ENCODE measurements at places on chromosomes 6 and 20.
A peak's percentile ranks its signal among the peaks of the same experiment; 100 is the strongest.

- no peak for DNase-seq
Observed at GRCh38 chr20:62818592-62819493, 2.0 kb downstream of the COL9A3 start.

GRCh38 chr6:24574809-24575208 lies 71.2 kb downstream of the KIAA0319 start:
- no peak for DNase-seq

GRCh38 chr20:16050366-16050765 lies 522.9 kb downstream of the KIF16B start:
- DNase-seq, result no peak

DNA sequence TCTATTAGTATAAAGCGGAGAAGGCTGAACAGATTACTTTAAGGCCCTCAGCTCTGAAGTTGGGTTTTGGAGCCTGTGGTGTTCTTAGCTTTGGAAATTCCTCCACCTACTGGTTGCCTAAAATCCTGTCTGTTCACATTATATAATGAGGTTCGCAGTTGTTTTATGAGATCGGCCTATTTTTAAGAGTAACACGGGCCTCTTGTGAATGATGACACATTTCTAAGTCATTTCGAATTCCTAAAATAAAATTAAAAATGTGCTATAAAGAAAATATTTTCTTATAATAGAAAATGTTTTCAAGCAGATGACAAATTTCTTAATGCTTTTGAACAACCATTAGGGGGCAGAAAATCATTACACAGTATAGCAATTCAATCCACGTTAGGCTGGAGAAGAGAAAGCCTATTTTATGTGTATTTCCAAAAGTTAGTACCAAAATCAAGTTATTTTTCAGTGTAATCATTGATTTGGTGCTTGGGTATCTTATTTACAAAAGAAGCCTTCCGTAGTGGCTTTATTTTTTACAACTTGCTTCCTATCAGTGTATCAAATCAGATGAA lies 15.8 kb upstream of the FAM8A1 start:
- DNase-seq, result peak; percentile 82

GRCh38 chr6:56025795-56026194 lies 150.4 kb upstream of the BMP5 start:
- no peak for DNase-seq

- no peak for DNase-seq
Observed at GRCh38 chr20:21534886-21535285, 21.0 kb upstream of the NKX2-2 start.

- DNase-seq, result peak; percentile 77
Observed at GRCh38 chr6:19322691-19323485, 514.3 kb upstream of the ID4 start.

- DNase-seq, result peak; percentile 1
Observed at GRCh38 chr6:108277831-108278230, 17.0 kb upstream of the SNX3 start.

DNA sequence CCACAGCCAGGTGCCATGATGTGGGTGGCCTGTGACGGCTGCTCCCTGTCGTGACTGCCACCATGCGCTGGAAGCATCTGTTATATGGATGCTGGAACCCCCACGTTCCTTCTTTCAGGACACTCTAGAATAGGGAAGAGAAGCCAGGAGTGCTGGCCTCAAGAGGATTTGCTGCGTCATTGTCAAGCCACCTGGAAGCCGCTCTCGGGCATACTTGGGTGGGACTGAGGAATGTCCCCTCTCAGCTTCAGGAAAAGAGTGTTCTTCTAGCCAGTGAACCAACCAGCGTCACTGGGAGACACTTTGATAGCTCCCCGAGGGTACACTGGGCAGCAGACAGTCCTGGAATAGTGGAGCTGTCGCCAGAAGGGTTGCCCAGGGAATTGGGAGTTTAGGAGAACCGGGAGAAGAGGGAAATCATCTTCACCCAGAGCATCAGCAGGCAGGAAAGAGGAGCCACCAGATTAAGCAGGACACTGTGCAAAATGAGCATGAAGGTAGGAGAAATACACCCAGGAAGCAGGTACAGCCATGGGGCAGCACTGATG lies 130.8 kb upstream of the SASH1 start:
- no peak for DNase-seq

DNA sequence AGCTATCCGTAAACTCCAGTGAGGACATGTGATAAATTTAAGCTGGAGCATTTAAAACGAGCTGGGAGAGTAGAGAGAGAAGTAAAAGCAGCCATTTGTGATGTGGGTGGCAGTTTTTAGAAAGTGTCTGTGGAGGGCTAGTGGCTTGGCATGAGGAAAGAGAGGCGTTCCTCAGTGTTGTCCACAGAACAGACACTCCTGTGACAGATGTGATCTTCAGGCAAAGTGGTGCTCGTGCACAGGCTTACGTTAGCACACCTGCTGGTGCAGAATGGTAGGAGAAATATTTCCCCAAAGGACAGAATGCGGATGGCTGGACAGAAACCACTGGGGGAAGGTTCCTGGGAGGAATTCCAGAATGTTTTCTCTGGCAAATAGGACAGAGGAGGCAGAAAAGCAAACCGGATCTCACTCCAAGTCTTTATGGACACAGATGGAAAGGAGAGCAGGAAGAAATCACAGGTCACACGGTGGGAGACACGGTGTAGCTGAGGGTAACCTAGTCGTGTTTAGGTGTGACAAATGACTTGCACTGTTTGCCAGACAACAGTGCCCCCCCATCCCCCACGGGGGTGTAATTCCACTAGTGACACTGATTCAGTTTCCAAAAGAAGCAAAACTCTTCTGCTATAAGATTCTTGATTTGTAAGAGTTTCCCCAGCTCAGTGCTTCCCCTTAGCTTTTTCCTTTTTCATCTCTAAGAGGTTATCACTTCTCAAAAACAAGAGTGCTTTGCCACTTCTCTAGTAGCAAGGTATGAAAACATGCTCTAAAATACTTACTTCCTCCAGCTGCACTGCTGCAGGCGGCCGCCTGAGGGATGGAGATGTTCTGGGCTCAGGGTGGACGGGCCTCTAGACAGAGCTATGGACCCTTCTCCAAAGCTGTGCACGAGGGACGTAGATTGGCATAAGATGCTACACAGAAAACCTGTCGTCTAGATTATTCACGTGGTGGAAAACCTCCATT lies 293.2 kb downstream of the QKI start:
- DNase-seq, result no peak

- no peak for DNase-seq
Observed at GRCh38 chr6:108723594-108723993, 124.6 kb upstream of the ARMC2 start.

DNA sequence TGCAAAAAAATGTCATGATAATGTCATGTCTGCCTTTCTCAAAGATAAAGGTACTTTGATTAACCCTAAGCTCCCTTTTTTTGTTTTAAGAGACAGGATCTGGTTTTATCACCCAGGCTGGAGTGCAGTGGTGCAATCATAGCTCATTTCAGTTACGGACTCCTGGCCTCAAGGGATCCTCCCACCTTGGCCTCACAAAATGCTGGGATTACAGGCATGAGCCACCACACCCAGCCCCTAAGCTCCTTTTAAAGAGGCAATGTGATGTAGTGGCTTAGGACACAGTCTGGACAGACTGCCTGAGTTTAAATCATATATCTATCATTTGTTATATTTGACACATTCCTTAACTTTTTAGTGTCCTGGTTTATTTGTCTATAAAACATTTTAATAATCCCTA lies 77.0 kb downstream of the FLRT3 start:
- DNase-seq, result no peak

GRCh38 chr20:61486198-61486597 lies 234.1 kb downstream of the CDH4 start:
- no peak for DNase-seq

DNA sequence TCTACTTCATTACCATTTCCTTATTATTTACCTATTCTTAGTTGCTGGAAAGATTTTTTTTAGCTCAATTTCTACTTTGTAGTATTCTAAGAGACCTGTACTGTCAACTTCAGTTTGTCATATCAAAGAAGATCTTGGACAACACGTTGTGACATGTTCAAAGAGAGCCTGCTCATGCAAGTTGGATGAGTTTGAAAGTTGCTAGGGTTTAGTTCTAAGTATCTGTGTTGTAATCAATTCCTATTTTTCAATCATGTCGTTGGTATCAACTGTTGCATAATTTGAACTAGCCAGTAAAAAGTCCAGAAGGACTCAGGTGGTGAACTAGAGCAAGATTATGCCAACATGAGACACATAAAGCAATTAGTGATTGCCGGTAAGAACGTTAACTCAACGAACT lies 30.2 kb downstream of the PKIB start:
- DNase-seq, result no peak

- no peak for DNase-seq
Observed at GRCh38 chr20:63160641-63161175, 55.2 kb downstream of the YTHDF1 start.

GRCh38 chr6:73516514-73517489 lies 4.0 kb downstream of the EEF1A1 start:
- no peak for DNase-seq

DNA sequence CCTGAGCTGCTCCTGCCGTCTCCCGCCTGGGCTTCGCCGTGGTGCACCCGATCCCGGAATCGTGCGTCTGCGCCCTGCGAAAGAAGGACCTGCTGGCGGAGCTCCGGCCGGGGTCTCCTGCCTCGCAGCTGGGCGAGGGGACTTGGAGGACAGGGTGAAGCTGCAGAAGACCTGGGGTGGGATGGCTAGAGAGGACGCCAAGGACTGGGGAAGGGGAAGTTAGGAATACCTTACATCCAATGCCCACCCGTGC lies 150.2 kb downstream of the PRL start:
- DNase-seq, result no peak

GRCh38 chr20:42218621-42219374 lies 600.6 kb upstream of the CHD6 start:
- DNase-seq, result no peak

- DNase-seq, result no peak
Observed at GRCh38 chr6:6008648-6009421, 2.1 kb upstream of the NRN1 start.

DNA sequence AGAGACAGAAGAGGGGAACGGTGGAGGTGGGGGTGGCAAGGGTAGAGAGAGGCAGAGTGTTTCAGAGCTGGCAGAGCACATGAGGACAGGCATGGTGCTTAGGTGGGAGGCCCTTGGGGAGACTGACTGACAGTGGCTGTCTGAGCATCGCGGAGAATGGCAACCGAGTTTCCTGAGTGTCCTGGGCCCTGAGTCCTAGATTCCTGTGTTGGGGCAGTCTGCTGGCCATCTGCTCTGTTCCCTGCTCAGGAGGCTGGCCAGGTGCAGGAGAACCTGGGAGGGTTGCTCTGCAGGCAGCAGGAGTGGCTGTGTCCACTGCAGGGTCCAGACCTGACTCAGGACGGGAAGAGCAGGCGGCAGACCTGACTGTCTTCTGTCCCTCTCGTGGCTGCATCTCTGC lies 248.9 kb downstream of the LRFN2 start:
- no peak for DNase-seq

DNA sequence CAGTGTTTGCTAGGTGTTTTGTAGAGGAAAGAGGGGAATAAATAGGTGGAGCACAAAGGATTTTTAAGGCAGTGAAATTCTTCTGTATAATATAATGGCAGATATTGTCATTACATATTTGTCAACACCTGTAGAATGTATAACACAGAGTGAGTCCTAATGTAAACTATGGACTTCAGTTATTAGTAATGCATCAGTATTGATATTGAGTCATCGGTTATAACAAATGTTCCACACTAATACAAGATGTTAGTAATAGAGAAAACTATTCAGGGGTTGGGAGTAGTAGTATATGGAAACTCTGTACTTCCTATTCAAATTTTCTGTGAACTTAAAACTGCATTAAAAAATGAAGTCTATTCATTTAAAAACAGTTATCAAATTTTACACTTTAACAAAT lies 299.2 kb downstream of the UBE3D start:
- no peak for DNase-seq

GRCh38 chr6:40180271-40180670 lies 246.0 kb upstream of the MOCS1 start:
- no peak for DNase-seq

DNA sequence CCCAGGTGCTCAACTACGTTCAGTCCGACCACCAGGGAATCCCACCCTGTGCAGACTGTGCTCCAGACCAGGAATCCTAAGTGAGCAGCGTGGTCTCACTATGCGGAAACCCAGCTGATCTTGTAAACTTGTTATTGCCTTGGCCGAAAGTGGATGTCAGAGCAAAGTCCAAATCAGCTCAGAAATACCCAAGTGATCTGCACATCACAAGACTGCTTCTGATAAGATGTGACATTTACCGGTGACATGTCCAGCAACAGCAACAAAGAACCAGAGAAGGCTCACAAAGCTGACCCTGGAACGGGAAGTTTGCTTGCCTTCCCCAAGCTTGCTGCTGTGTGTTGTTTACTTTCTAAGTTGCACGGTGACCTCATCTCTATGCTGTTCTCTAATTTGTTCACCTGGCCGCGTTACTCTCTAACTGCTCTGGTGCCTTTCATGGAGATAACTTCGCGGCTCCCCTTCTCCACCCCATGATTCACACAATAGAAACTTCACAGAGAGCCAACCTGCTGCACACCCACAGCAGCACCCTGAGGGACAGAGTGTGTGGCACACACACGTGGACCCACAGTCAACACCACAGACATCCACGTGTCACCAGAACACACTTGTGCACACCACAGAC lies 1.7 kb downstream of the BNIP5 start:
- no peak for DNase-seq

GRCh38 chr20:29408034-29408695 lies 1849.3 kb upstream of the DEFB115 start:
- peak; percentile 27 for DNase-seq

DNA sequence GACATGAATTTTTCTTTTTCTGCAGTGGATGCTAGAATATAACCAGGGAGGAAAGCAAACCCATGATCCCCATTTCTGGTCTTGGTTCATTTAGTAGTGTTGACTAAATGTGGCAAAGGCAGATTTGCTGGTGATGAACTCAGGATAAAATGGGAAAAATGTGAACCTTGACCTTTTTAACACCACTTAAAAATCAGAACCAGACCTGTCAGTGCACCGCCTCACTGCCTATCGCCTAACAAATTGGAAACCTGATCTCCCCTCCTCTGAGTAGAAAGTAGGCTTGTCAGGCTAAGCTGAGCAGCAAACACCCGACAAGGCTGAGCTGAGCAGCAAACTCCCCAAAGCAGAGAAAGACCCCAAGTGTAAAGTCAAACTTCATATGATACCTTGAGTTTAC lies 254.8 kb downstream of the FOXC1 start:
- peak; percentile 45 for DNase-seq

- DNase-seq, result no peak
Observed at GRCh38 chr6:65148839-65149238, 558.2 kb downstream of the EYS start.

DNA sequence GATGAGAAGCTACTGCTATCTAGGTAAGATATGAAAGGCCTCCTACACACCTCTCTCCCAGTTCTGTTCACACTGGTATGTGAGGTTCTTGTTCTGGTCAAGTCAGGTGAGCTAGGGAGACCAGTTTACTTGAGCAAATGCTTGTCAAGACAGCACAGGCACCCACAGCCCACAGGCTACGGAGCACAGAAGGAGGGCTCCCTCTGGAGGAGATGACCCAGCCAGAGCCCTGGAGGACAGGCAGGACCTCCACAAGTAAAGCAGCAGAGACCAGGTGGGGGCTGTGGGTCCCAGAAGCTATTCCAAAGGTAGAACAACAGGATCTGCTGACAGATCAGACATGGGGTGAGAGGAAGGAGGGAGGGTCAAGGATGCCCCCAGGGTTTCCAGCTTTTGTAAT lies 13.2 kb downstream of the MMP24OS start:
- peak; percentile 47 for DNase-seq

- DNase-seq, result peak; percentile 4
Observed at GRCh38 chr6:118297821-118298220, 250.3 kb upstream of the PLN start.

GRCh38 chr6:141134723-141135122 lies 998.0 kb upstream of the GJE1 start:
- peak; percentile 28 for DNase-seq

GRCh38 chr6:54681267-54681666 lies 165.3 kb upstream of the FAM83B start:
- no peak for DNase-seq

- DNase-seq, result no peak
Observed at GRCh38 chr20:52864916-52865605, 107.1 kb upstream of the TSHZ2 start.
